ENCODE measurements at places on chromosomes 6 and 20.

DNA sequence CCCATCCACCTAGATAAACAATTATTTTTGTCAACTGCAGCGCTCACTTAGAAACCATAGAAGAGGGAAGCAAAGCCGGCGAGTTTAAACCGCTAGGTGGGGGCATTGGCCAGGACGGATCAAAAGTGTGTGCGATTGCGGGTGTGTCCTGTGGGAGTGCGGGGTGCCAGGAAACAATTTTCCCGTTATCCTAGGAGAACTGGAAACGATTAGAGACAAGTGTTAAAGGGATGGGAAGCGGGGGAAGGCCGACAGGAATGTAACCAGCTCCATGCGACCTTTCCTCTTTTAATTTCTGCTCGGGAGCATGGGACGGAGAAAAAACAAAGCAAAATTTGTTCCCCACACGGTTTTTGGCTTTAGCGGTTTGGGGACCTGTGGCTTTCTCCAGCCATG, 2.8 kb upstream of the HTR1B start:
- DNase-seq = no peak

DNA sequence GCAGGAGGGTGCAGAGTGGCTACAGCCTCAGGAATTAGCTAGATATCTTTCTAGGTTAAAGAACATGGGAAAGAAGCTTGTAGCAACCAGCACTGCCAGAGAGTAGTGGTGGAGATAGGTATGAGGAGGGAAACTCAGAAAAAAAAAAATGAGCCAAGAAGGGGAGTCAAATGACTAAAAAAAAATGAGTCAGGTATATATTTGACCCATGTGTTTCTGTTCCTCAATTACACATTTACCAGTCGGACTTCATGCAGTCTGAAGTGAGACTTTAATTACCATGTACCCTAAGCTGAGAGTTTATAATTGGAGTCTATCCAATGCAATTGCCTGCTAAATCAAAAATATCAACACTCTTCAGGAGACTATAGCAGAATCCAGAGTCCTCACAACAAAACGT, 964.6 kb downstream of the HACE1 start:
- no peak for DNase-seq

GRCh38 chr20:49700411-49701185, 13.1 kb downstream of the B4GALT5 start:
- DNase-seq = no peak

DNA sequence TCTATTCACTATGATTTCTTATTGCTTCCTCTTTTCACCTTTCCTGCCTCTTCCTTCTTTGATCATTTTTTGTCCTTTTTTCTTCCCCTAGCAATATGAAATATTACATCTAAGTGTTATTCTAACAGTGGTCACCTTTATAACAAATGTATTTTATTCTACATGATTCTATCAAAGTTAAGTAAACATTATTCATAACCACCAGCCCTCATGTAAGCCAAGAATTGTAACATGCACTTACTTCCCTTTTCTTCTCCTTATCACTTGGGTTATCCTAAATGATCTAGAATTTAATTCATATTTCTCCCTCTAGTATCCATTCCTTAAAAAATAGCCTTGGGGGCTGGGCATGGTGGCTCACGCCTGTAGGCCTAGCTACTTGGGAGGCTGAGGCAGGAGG, 88.3 kb upstream of the SLC22A23 start:
- no peak for DNase-seq

- no peak for DNase-seq
Observed at GRCh38 chr6:163392533-163392932, 22.0 kb upstream of the QKI start.

DNA sequence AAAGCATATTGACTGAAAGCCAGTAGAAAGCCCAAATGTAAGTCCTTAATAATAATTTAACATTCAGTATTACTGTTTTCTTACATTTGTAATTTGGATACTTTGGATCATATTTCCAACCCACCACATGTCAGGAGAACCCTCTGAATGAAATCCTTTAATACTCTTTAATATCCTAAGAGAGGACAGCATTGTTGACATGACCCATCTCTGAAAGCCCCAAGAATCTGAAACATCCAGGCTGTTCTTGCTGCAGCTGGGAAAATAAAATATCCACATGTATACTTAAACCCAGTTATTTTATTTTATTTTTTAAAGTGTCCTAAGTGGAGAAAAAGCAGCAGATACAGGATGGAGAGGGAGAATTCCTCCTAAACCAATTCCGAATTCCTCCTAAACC, 130.8 kb upstream of the RIPOR2 start:
- DNase-seq = no peak

- DNase-seq = no peak
Observed at GRCh38 chr6:34673064-34673463, 23.5 kb downstream of the ILRUN start.

GRCh38 chr6:143677891-143678791, at the start of gene PHACTR2:
TSS of gene PHACTR2 (plus strand) at chr6:143677965. CDS start at chr6:143678164, 199 bp downstream.
- no peak for DNase-seq

- no peak for DNase-seq
Observed at GRCh38 chr6:134077301-134077700, 24.9 kb upstream of the SLC2A12 start.

- no peak for DNase-seq
Observed at GRCh38 chr6:31339210-31339609, 17.8 kb downstream of the HLA-B start.

DNA sequence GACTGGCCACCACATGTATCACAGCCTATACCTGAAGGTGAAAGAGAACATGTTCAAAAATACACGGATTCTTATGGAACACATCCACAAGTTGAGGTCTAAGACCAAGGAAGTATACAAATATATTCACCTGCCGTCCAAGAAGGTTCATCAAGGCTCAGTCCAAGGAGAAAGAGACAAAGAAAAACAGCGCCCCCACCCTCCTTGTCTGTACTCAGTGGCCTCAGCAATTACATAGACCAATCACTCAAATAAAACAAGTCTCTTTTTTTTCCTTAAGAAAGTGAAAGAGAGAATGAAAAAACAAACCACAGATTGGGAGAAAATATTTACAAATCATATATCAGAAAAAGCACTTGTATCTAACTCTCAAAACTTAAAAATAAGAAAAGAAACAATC, 19.5 kb downstream of the CPXM1 start:
- DNase-seq = no peak

DNA sequence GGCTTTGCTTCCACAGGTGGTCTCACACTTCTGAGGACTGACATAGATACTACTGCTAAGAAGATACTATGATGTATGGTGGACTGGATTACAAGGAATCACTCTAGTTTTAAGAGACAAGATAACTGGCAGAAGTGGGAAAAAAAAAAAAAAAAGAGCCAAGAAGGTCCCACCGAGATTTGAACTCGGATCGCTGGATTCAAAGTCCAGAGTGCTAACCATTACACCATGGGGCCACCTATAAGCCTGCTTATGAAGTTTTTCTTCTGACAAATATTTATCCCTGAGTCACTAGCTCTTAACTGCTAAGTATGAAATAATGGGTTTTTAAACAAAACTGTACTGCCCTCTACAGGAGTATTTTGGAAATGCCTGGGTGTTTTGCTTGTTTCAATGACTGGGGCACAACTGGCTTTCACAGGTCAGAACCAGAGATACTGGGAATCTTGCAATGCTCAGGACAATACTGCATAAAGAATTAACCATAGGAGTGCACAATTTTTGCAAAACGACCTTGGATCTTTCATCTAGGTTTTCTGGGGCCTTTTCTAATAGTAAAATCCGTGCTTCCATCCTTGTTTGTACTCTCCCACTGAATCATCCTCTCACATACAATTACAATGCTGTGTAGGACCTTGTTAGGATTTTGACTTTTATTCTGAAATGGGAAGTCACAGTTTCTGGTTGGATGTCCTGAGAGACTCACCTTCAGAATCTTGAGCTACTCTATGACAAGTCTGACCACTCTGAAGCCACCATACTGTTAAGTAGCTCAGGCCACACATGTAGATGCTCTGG, 116.3 kb downstream of the OR2B2 start:
- DNase-seq = peak; percentile 78

DNA sequence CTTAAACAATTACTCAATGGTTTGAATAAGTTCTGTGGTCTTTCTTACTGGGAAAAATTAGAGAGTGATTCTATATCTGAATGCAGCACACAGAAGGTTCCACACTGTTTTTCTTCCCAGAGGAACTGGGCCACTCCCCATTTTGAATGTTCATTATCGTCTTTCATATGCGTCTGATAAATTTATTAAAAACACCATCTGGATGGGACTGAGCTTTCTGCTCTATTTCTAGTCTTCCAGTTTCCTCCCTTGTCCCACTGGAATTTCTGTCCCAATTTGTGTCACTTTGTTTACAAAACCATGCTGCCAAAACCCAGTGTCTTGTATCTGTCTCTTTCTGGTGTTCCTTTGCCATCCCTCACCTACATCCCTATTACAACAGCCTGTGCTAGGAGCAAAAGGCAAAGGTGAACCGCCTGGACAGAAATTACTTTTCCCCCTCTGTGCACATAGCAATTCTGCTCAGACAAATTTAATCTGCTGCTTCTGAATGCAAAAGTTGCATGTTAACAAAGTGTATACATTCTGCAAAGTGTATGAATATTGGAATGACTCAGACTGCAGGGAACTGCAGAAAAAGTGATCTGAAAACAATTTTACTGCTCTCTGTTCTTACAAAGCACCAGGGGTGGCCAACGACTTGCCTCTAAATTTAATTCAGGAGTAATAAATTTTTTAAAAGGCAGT, 333.6 kb downstream of the BTBD9 start:
- no peak for DNase-seq

DNA sequence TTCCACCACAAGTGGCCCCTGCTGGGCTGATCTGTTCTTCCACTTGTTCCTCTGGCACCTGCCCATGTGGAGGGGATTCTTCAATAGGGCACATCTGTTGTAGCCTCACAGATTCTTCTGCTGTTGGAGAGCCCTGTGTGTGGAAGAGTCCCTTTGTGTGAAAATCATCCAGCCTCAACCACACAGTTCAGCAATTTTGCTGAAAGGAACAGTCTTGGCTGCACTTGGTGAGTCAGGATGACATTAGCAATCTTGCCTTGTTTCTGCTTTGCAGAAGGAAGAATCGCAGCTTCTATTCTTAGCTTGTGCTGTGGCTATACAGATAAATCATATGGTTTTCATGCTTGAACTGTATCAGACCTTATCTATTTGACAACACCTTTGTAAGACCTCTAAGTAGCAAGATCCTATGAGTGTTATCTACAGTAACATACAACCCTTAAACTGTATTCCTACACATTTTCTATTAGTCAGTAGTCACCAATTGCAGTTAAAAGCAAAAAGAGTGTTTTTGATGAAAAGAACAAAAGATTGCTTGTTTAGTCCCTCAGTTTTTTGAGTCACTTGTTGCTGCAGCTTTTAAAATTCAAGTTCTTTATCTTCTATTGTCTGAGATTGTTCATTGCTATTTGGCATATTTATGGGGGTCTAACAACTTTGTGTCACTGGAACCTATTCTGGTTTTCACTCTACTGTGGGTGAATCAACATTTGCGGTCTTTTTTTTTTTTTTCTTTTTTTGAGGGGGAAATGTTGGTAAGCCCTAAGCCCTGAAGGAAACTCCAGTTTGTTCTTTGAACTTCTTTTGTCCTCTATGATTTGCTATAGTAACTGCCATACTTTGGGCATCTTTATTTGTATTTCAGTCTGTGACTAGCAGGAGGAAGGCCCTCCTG, 231.6 kb downstream of the TFAP2B start:
- DNase-seq = no peak

GRCh38 chr6:30378290-30378937, 33.5 kb downstream of the RPP21 start:
- DNase-seq = no peak

DNA sequence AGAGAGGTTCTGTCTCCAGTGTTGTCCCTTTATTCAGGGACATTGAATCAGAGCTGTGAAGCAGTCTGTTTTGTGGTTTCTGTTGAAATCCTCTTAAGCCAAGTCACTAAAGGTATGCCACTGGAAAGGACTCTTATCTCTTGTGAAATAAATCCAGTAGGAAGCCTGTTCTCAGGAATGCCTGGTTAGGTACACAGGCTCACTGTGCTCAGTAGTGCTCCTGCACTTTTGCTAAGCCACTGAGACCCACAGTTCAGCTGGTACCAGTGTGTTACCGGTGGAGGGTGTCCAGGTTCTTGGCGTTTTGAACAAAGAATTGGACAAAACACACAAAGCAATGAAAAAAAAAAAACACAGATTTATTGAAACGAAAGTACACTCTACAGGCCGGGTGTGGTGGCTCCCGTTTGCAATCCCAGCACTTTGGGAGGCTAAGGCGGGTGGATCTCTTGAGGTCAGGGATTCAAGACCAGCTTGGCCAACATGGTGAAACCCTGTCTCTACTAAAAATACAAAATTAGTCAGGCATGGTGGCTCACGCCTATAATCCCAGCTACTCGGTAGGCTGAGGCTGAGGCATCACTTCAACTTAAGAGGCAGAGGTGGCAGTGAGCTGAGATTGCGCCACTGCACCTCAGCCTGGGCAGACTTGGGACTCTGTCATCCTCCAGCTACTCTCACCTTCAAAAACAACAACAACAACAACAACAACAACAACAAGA, 186.1 kb downstream of the JARID2 start:
- no peak for DNase-seq

- DNase-seq = no peak
Observed at GRCh38 chr6:131807321-131807643, 538 bp upstream of the ENPP1 start.

DNA sequence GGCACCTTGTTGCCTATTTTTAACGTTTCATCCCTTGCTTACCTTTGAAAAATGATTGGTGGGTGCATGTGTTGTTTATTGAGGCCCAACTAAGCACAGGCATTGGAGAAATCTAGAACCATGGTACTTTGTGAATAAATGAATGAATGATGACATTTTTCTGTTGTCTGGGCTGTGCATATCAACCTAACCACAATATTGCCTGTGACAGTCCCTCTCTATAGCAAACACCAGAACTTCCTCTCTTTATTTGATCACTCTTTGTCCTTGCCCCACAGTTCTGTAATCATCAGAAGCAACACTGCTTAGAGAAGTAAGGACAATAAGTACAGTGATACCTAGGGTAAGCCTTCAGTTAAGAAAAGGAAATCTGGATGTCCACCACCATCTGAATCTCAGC, 75.1 kb downstream of the TBC1D7 start:
- DNase-seq = no peak

- no peak for DNase-seq
Observed at GRCh38 chr6:156308604-156309003, 468.6 kb upstream of the ARID1B start.

DNA sequence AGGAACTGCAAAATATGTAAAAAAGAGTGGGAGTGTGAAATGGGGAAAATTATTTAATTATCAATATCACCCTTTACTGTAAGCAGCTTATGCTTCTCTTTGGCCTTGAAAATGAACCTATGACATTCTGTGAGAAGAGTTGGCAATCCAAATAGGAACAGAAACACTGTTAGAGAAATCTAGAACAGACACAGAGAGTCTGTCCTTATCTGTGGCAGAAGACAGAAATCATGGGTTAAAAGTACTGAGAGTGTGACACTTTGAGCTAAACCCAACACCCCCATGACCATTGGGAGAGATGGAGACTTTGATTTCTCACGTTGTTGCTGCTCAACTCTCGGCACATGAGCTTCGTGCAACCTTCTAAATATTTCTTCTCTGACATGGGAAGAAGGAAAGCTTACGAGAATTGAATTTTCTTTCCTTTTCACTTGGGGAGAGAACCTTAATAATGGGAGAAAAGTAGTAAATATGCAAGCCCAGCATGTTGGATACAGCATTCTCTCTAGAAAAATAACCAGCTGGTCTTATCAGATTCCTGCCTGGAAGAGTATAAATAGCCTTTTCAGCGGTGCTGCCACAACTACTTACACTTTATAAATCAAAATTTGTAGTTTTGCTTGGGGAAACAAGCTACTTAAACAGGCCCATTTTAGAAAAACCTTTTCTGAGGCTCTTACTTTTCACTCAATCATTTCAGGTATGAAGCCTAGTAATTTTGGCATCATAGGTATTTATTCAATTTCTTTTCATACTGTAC, 49.4 kb upstream of the NOX3 start:
- DNase-seq = no peak

GRCh38 chr20:53599378-53599777, 5.7 kb upstream of the ZNF217 start:
- no peak for DNase-seq

All from NCI-H1436 (cell line).